ENCODE measurements at places on chromosomes 2 and 18.

- no peak for DNase-seq
Measured at GRCh38 chr2:9179572-9180201, 26.9 kb upstream of the ASAP2 start.

DNA sequence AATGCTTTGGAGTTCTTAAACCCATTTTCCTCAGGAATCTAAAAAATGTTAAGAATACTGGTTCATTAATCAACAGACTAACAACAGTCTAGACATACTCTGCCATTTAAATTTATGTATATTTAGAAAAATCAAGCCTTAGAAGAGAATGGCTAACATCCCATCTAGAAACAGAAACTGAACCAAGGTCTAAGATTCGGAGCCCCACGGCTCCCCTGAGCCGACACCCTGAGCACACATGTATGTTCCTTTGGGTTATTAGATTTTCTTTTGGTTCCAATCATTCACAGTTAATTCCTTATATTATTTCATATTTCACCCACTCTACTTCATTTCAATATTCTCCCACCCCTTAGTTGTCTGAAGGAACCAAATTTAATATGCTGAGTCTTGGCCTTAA is 94.8 kb upstream of the HNRNPA3 start:
- no peak for DNase-seq

DNA sequence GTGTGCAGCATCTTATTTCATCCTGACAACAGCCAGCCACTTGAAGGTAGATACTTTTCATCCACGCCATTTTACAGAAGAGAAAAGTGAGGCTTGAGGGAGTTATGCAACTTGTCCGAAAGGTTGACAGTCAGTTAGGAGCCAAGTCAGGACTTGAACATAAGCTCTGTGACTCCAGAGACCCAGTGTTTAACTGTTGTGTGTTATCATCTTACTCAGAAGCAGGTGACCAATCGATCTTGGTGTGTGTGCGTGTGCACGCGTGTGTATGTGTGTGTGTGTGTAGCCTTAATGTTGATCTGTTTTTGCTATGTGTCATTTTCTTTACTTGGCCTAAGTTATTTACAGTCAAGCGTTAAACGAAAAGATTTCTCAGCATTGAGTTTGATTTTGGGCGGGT is 22.0 kb downstream of the DRC1 start:
- DNase-seq = no peak

DNA sequence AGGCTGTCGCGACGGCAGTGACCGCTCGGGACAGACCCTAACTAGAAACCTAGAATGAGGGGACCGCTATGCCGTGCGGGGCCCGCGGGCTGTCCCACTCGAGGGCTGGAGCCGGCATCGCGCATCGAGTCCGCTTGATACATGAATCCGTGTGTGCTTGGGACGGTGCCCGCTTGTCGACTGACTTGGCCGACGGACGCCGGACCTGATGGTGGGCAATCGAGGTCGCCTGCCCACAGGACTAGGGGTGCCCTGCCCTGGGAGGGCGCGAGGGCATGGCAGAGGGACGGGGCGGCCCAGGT is 749 bp upstream of the PTMA start:
- no peak for DNase-seq

DNA sequence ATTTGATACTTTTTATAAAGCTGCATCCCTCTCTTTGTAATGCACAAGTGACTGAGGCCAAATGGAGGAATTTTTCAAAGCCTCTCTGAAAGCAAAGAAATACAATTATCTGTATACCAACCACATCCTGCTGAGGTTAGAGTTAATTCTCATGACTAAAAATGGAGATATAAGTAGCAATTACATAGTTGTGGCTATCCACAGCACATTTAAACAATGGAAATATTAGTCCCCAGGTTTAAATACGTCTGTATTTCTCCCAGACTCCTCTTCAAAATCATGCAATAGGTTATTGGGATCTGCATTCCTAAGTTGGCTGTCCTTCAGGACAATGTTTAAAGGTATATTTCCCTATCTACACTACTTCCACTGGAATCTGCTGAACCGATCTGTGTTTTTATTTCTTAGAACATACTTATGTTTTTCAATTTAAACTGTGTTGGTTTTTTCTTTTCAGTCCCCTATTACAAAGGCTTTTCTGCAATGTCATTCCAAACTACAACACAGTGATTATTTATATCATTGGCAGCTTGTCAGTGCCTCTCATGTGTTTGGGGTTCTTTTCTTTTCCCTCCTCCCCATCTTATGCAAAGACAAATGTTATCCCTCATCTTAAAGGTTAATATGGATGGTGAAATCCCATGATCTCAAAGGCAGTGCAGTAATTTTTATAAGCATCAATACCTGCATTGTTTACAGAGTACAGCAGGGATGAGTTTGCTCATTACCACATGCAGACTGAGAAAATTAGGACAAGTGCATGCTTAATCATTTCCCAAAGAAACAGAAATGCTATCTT is 134.8 kb upstream of the FSHR start:
- no peak for DNase-seq

GRCh38 chr2:66771359-66771976 is 336.5 kb downstream of the MEIS1 start:
- no peak for DNase-seq

DNA sequence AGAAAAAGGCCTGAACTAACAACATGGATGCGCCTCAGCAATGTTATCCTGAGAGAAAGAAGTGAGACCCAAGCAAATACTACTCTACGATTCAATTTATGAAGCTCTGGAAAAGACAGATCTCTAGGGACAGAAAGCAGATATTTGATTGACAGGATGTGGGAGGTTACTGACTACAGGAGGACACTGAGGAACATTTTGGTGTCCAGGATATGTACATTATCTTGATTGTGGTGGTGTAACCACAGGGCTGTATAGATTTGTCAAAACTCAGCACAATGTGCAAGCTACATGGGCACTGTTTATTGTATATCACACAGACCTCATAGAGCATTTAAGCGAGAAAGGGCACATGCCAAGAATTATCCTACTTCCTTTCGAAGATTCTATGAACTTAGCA is 219.8 kb downstream of the PTGR3 start:
- DNase-seq = no peak
